ENCODE measurements at places on chromosomes 6 and 20. TPM values are rescaled to one million over a fixed set of nuclear protein-coding genes. Genes with fewer than 3 reads are reported as not detected.

- DNase-seq, result no peak
- no peak overlapping the region for H3K4me3 ChIP-seq
- H3K36me3 ChIP-seq, result no peaks in the 10 kb centered on the region
- H3K27ac ChIP-seq, result no peak overlapping the region
- H3K27me3 ChIP-seq, result no peaks in the 10 kb centered on the region
Observed at GRCh38 chr6:133132466-133132971, 108.6 kb upstream of the EYA4 start.

- no peaks in the 10 kb centered on the region for H3K27me3 ChIP-seq
- H3K27ac ChIP-seq, result no peak overlapping the region
- H3K4me1 ChIP-seq, result no peaks in the 10 kb centered on the region
- H3K36me3 ChIP-seq, result peaks cover 74% of the 10 kb centered on the region
Observed at GRCh38 chr20:34491226-34491931, 24.8 kb upstream of the DYNLRB1 start.

DNA sequence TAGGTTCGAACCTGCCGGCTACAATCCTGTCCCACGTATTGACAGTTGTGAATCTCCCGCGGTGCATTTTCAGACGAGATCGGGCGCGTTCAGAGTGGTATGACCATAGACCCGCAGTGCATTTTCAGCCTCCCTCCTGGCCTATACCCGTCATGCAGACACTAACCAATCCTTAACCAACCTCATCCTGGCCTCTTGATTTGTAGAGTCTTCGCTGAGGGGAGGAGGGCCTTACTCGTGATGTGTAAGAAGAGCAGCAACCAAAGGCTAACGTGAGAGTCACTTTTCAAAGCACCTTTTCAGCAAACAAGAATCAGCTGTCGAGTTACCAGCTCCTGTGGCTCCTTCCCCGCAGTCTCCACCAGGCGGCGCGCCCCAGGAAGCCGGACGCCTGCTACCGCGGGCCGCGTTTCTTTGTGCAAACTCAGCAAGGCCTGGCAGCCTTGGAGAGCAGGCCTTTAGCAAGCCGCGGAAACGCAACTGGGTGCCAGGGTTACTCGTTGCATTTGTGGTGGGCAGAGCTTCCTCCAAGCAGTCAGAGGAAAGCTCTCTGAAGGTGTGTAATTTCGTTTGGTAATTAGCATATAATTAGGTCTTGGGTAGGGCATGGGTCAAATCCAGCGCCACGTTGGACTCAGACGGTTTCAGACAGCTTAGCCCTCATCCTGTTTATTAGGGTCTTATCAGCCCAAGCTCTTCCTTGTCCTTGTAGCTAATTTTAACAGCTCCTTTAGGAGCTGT, 139.8 kb downstream of the OR2B2 start:
- DNase-seq, result peak; percentile 82
- H3K36me3 ChIP-seq, result no peaks in the 10 kb centered on the region
- H3K4me3 ChIP-seq, result no peak overlapping the region
- H3K27me3 ChIP-seq, result peaks cover 20% of the 10 kb centered on the region
- peaks cover 12% of the 10 kb centered on the region for H3K4me1 ChIP-seq
- peak overlapping the region; percentile 43 for H3K27ac ChIP-seq

DNA sequence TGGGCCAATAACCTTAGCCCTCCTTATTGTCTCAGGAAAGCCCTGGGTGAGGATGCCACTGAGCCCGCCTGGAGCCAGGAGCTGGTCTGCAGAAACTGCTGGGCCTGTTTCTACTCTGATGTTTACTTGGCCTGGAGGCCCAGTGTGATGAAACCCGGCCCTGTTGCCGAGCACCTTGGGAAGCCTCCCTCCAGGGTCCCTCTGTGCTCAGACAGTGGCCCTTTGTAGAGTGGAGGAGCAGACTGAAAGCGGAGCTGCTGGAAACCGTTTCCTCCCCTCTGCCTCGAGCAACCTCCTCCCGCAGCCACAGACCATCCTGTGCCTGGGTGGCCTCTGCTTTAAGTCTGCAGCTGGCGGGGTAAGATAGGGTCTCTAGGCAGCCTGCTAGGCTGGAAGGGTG, 84.1 kb upstream of the EPB41L1 start:
- H3K36me3 ChIP-seq, result no peaks in the 10 kb centered on the region
- no peak overlapping the region for H3K27ac ChIP-seq
- H3K4me3 ChIP-seq, result no peak overlapping the region
- DNase-seq, result no peak
- peaks cover 37% of the 10 kb centered on the region for H3K27me3 ChIP-seq

The MUC22 gene
- total RNA-seq, result not detected

GRCh38 chr20:11170025-11170424, 496.2 kb upstream of the JAG1 start:
- H3K4me1 ChIP-seq, result no peaks in the 10 kb centered on the region
- H3K27me3 ChIP-seq, result no peaks in the 10 kb centered on the region
- H3K36me3 ChIP-seq, result no peaks in the 10 kb centered on the region
- no peak overlapping the region for H3K27ac ChIP-seq

The MCM8 gene
- total RNA-seq, result 35.2 TPM
